ENCODE measurements at places on chromosomes 11 and 22.
A peak's percentile ranks its signal among the peaks of the same experiment; 100 is the strongest.

DNA sequence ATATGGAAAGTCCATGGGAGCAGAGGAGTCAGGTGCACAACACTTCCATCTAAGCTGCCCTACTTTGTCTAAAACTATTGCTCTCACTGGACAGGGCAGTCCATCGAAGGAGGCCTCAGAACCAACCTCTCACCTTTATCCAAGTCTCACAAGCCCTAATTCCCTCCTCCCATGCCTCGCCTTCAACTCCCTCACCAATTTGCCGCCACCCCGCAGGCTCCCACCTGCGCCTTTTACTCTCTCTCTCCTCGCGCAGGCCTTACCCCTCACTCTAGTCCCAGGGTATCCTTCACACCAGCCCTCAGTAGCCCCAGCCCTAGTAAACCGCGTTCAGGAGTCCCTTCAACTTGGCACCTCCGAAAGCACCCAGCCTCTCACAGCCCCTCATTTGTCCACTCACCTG lies 451 bp downstream of the FHIP1B start:
- no peak for DNase-seq

DNA sequence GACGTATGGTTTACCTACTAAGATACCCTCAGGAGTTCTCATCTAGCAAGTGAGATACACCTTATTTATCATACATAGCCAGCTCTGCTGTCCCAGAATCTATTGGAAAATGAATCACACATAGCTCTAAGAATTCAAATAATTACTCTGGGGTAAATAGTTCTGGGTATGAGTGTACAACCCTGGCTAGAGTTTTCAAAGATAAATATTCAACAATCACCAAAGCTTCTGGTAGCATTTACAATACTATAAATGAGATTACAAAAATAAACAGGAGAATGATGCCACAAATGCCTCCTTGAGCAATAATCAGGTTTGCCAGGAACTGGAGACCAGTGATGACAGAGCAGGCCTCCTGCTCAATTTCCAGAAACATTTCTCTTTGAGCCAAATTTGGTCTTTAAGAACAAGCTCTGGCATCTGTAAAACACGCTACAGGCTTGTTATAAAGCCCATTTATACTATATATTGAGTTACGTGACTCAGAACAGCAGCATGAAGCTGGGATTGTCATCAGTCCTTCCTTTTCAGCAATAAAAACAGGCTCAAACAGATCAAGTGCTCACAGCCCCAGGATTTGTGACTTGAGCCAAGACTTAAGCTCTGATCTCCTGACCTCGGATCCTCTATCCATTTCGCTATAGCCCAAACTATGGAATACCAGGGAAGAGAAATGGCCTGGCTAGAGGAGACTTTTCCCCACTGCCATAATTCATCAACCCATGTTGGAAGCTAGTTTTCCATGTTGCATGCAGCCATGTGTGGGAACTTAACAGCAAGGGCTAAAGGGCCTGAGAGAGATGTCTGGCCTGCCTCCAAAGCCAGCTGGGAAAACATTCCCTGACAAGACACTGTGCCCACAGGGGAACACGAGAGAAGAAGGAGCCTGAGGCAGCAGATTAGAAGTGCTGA lies 19.7 kb downstream of the RAB30 start:
- DNase-seq, result no peak

GRCh38 chr11:43691806-43692205 lies 11.3 kb downstream of the HSD17B12 start:
- no peak for DNase-seq

GRCh38 chr11:44379141-44380008 lies 69.4 kb upstream of the ALX4 start:
- DNase-seq, result no peak

DNA sequence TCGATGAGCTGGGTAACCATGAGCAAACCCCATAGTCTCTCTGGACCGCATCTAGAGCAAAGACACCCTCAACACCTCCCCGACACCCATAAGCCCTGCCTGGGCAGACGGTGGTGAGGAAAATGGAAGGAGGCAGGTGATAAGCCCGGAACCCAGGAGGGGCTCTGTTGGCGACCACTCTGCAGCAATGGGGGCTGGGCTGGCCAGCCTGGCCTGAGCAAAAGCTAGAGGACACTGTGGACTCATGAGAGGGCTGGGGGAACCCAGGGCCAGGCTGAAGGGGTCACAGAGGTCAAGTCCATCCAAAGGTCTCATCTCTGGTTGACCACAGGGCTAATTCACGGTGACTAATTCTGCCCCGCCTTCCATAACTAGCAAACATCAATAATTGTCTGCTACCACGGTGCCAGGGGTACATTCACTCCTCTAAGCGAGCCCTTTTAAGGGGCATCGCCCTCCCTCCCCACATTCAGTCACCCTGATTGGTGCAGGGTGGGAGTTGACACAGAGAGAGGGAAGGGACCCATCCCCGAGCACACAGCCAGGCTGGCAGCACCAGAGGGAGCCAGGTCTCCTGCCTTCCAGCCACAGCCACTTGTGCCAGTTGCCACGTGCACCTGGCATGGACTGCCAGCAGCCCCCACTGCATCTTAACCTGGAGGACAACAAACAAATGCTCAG lies 4.0 kb downstream of the PYGM start:
- no peak for DNase-seq

GRCh38 chr11:3807909-3808860 lies at the start of gene PGAP2:
Gene PGAP2, plus strand, starts transcription at chr11:3808560. Its CDS starts 2,700 bp downstream, at chr11:3811260.
- peak; percentile 64 for DNase-seq

DNA sequence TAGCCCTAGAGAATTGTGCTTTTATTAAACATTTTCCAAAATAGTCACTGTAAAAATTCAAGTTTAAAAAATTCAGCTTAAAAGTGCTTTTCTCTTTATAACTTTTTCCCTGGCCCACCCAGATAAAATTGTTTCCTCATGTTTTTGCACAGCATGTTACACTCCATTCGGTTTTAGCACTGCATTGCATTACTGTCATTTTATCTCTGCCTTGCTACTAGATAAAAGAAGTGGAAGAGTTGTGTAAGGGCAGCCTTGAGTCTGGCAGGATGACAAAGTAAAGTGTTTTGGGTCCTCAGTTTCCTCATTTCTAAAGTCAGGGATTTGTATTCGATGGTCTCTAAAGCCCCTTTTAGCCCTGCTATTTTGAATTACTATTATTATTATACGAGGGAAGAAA lies 99.8 kb downstream of the ATM start:
- no peak for DNase-seq

DNA sequence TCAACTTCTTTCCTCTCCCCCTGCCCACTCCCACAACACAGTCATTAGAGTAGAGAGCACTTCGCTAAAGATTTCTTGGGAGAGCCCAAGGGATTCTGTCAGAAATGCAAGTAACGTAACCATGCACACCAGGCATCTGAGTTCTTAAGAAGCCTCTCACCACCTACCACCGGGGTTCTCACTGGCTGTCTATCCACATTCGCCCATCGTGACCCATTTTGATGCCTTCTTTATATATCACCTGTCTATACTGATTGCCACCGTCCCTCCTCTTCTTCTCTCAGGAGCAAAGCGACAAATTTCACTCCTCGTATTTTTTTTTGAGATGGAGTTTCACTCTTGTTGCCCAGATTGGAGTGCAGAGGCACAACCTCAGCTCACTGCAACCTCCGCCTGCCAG lies 23.9 kb upstream of the RASD2 start:
- no peak for DNase-seq
